ENCODE measurements at places on chromosomes 4 and X.

GRCh38 chr4:20825505-20825904 lies 125.2 kb downstream of the PACRGL start:
- no peak for DNase-seq

GRCh38 chr4:7745301-7745885 lies 194.3 kb downstream of the AFAP1 start:
- DNase-seq, result no peak

- DNase-seq, result no peak
These were observed 54.1 kb downstream of the RPS6KA3 start for GRCh38 chrX:20212486-20213089.

DNA sequence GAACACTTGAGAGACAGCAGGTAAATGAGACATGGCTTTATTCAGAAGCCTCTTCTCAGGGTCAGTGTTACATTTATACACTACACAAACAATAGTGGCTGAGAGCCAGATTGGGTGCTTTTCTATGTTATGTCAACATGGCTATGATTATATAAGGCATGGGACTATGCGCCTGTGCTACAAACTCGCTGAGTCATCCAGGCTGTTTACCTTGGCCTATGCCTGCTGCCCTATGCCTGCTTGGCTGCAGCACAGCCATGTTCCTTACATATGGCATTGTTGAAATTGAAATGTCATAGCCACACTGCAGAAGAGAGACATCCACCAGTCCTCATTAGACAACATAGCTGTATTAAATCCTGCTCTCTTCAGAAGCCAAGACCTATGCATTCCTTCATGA lies 236.3 kb upstream of the NWD2 start:
- no peak for DNase-seq

DNA sequence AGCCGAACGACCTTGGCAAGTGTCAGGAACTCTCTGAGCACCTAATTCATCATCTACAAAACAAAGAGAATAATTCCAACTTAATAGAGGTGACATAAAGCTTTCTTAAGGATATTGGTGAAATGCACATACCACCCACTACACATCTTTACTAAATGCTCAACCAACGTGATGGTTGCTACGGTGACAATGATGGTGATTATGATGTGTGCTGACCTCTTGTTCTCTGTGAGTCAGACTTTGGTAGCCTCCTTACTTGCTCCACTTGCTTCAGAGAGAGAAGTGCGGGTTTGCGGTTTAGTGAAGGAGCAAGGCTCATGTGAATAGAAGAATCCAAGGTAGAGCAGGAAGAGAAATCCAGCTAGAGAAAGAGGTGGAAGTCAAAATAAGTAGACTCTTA lies 52.8 kb upstream of the CLNK start:
- no peak for DNase-seq

DNA sequence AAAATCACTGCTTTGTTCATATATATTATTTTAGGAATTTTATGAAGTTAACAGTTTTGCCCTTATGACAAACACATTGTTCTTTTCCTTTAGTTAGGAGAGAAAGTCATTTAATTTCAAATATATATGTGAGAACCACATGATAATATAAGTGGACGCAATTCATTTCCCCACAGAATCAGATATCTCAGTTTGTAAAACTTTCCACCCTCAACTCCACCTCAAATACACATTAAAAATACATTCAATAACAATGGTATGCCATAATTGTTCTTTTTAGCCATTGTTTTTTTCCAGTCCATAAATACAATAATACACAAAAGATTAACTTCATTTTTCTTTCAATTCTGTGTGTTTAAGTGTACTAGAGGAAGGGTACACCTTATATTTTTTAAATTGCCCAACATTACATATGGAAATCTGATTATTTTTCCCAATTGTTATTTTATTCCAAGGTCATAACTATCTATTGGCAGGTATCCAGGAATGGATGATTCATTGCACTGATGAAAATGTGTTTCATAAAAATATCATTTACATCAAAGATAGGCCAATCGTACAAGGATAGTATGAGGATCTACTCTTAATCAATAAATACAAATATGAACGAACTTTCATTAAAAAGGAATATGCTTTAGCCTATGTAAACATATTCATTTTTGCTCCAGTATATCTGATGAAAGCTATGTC lies 125.0 kb downstream of the PPP3CA start:
- no peak for DNase-seq

DNA sequence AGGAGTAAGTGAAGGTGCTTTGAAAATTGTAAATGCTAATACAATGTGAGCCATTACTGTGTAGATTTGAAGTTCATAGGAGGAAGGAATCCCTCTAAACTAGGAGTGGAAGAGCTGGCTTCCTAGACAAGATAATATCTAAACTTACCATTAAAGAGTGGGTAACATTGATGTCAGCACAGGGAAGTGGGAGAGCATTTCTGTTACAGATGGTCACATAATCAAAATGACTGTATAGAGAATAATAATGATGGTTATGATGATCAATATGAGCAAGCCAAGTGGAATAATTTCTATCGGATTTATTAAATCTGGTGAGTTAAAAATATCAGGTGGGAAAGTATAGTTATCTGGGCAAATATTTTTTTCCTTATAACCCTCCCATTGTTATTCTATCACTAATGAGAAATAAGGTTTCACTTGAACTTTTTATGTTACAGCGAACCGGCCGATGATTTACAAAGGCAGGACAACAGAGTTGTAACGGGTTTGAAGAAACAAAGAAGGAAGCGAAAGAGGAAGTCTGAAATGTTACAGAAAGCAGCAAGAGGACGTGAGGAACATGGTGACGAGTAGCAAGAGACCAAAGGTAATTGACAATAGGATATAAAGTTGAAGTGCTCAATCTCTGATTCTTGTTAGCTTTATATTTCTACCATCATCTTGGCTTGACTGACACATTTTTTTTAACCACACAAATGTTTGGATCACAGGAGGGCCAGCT lies 43.5 kb downstream of the FMR1NB start:
- no peak for DNase-seq

DNA sequence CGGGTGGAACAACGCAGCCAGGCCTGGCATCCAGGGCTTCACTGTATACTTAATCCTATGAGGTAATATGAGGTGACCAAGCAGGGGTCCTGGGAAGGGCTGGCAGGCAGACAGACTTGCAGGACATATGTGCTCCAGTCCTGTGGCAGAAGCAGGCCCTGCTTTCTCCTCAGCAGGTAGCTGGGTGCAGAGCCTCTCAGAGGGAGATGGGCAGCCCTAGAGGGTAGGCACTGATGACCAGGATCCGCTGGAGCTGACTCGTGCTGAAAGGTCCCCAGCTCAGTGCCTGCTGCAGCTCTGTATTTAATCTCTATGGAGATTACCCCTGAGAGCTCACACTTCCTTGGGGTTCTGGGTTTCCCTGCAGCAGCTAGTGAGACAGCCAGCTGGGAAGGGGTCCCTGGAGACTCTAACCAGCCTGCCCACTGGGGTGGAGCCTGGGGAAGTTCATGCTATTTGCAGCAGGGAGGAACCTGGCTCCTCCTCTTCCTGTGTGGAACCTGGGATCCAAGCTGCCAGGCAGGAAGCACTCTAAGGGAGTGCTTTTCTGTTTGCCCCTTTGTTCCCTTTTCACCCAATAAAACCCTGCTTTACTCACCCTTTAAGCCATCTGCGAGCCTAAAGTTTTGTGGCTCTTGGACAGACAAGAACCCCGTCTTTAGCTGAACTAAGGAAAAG lies 339.2 kb downstream of the DCAF12L2 start:
- no peak for DNase-seq

DNA sequence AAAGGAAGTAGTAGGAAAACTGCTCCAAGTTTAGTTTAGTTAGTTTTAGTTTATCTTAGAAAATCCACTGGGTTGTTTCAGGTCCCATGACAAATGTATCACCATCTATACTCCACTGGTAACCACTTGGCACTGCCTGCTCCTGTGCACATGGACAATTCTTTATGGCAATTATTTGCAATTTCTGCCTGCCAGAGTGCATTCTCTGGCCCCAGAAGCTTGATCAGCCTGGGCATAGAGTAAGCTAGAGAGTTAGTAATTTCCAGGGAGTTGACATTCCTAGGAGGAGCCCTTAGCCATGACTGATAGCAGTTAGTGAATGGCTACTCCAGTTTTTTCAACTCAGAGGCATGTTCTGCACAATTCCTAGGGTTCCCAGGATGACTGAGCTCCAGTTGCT lies 203.2 kb upstream of the FGF13 start:
- DNase-seq, result no peak

- DNase-seq, result no peak
These were observed 37.6 kb upstream of the CRMP1 start for GRCh38 chr4:5930456-5930855.

DNA sequence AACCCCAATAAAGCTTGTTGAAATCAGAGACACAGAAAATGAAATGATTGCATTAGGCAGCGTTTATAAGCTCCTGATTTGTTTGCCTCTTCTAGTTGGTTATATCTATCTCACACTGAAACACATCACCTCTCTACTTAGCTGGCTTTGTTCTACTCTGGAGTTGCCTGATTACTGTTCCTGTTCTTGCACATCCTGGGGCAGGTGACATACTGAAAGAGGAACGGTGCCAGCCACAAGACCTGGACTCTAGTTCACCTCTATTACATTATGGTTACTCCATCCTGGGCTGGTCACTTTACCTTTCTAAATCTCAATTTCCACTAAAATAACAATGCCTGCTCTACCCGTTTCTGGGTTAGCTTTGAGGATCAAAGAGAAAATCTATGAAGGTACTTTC lies 47.9 kb downstream of the TRIM2 start:
- no peak for DNase-seq

GRCh38 chrX:39736216-39737211 lies 361.2 kb downstream of the BCOR start:
- no peak for DNase-seq

GRCh38 chrX:113400193-113400704 lies 559.6 kb upstream of the AMOT start:
- no peak for DNase-seq

DNA sequence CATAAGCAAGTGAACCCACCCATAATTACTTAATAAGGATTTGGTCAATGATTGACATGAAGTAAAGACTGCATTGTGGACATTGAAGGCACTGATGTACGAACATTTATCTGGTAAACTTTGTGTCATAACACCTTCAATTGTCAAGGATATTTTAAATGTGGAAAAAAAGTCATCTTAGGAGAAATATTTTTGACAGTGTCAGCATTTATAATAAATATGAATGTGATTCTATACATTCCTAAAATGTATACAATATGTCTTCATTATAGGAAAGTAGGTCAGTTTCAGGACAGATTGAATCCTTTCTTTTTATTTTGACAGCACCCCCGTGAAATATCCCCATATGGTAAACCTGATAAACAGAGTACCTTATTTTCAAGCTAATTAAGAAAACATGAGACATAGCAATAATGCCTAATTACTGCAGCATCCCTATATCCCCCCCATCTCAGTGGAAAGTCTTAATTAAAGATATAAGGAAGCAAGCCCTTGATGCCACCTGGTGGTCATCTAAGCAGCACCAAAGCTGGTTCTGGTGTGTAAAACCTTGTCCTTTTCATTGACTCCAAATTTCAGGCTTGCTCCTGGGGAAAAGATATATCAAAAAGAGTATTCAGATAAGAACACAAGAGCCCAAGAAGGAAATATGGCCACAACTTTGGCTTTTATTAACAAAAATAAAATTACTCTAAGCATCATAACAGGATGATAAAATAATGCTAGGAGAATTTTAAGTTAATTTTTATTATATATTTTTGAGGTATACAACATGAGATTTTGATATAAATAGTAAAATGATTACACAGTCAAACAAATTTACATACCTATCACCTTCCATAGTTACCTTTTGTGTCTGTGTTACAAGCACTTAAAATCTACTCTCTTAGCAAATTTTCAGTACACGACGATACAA lies 379.7 kb downstream of the TLL1 start:
- no peak for DNase-seq
